T47D (cell line): ENCODE measurements at places on chromosomes 3 and 15.

GRCh38 chr3:188686324-188686723, 485.4 kb upstream of the TPRG1 start:
- no peak for DNase-seq

- no peak for DNase-seq
These were observed 40.6 kb upstream of the ADPGK start for GRCh38 chr15:72824112-72824511.

DNA sequence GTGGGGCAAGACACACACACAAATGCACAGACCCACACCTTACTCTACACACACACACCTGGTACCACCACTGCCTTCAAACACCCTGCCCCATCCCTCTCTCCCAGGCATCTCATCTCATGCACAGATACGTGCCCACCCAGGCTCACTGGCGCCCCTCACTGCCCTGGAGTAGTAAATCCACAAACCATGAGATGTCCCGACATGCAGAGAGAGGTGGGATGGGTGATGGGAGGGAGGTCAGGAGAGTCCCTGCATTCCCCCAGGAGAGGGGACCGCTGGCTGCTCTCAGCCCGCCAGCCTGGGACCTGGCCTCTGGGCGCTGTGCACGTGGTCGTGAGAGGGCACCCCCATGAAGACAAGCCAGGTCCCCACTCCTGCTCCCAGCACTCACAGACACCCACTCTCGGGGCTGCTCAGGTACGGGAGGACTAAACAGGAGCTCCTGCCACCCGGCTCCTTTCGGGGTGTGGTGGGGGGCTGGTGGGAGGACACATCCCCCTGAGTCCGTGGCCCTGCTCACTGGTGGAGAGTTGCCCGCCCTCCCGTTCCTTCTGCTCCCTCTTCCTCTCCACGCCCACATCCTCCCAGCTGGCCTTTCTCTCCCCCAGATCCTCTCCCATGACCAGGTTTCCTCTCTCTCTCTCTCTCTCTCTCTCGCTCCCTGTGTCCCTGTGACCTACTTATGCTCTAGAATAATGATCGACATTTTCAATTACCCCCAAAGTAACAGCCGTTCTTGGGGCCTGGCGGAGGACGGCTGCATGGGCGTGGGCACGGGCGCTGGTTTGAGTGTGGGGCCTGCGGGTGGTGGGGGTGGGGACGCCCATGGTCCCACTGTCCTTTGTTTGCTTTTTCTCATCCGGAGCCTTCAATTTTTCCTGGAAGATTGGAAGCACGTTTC, 18.9 kb upstream of the CSPG4 start:
- no peak for DNase-seq

DNA sequence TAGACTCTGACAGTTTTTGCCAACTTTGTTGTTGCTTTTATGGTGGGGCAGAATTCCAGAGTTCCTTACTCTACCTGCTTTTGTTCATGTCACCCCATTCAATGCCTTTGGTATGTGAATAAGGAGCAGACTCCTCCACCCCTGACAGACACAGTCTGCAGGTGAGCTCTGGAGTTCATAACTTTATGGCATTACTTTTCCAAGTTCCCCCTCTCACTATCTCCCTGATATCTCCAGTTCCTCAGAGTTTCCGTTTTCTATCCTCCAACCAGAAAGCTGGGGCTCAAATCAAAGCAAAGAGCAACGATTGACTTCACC, 23.1 kb upstream of the MTMR10 start:
- DNase-seq = no peak

- no peak for DNase-seq
These were observed 295.5 kb downstream of the RPLP1 start for GRCh38 chr15:69748131-69748530.
